ENCODE measurements at places on chromosomes 1 and 21.

DNA sequence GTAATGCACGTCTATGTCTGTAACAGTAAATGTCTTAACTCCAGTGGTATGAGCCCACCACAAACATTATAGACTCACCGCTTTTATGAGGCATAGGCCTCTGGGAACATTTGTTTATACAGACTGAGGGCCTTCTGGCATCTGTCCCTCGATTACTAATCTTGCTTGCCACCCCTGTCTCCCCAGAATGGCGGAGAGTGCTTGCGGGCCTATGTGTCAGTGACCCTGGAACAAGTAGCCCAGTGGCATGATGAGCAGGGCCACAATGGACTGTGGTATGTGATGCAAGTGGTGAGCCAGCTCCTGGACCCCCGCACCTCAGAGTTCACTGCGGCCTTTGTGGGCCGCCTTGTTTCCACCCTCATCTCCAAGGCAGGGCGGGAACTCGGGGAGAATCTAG is 18.3 kb upstream of the SHISA4 start:
- no peak for DNase-seq

DNA sequence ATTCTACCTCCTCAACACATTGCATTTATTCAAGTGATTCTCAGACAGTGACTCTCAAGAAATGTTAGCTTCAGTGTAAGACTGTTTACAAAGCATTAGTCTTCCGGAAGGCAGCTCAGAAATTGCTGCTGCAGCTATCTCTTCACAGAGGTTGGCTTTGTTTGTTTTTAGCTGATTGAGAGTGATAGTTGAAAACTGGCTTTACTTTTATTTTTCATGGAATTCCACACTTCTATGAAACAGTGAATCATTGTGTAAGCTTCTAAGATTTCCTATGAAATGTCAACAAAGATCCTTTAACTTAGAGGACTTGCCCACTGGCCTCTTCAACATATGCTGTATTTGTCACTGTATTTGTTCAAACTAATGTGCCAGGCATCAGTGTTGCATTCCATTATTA is 121.3 kb downstream of the TNNI3K start:
- no peak for DNase-seq

DNA sequence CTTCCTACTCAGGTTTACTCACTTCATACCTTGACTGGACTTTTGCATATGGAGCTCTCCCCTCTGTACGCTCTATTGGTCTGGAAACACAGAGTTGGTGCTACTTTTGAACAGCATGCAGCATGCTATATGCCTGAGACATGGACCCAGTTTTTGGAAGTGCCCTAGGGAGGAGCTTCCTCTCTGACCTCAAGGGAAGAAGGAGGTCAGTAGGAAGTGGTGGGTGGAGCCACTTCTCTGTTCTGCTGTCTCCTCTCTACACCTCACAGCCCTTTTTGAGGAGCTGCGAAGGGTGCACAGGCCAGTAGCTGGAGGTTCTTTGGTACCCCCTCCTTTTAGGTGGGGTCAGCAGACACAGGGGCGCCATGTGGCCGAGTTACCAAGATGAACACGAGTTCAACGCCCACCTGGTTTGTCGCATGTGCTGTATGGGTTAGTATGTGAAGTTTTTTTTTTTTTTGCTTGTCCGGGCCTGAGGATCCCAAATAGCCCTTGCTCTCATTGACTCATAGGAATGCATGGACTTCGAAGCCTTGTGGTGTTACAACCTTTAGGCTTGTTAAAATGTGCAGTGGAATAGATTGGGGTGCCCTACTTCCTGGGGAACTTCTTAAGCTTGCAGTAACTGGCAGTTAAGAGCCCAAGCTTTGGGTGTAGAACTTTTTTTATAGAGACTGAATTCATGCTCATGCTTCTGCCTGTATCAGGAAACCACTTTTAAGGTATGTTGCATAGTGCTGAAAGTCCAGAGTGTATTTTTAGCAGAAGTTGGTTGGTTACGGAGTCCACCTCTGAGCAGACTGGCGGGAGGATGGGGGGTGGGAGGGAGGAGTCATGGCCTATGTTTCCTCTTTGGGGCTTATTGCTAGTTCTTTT is 10.7 kb downstream of the MACF1 start:
- DNase-seq, result no peak

GRCh38 chr21:28959367-28960099 is 33.1 kb downstream of the LTN1 start:
- DNase-seq, result no peak

DNA sequence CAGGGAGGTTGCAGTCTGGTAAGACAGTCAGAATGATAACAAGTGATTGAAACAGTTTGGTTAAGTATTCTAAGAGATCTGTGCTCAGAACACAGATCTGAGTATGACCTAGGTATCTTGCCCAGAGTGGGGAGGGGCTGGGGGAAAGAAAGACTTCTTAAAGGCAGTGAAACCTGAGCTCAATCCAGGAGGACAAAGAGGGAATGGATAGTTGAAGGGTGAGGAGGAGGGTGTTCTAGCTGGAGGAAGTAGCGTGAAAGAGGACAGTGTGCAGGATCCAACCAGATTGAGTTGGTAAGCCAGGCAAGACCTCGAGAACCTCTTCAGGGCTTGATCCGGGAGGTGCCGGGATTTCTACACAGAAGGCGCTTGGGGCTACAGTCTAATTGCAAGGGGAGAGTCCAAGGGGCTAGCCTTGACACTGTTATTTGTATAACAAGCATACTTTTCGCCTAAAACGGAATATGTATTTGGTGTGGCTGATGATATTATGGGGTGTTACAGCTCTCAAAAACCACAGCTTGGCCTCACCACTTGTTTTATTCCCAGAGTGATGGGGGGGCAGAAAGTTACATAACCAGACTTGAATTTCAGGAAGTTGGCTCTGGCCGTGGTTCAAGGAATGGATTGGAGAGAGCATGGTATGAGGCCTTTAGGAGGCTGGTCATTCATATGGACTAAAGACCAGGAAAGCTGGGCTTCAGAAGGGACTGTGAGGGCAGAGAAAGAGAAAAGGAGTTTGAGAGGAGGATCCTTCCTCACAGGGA is 19.1 kb downstream of the RCSD1 start:
- DNase-seq, result no peak

GRCh38 chr1:100299521-100300222 is 33.7 kb downstream of the RTCA start:
- no peak for DNase-seq

- no peak for DNase-seq
These were observed 414.6 kb downstream of the LRRIQ3 start for GRCh38 chr1:73783352-73783751.

- no peak for DNase-seq
These were observed 36.1 kb upstream of the TTC22 start for GRCh38 chr1:54837002-54837853.

GRCh38 chr1:174839211-174839610 is 160.5 kb upstream of the CACYBP start:
- DNase-seq, result no peak

DNA sequence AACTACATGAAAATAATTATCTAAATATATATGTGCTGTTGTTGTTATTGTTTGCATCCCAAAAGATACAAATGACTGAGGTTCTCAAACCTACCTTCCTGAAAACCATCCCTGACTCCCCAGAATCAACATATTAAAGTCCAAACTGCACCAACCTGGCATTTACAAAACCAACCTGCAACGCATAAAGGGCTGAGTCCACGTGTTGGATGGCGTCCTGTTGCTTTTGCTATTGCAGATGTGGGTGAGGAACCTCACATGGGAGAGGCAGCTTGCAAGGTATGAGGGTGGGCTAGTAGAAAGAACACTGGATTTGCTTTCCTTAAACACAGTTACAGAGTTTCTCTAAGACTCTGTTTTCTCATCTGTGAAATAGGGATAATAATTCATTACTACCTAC is 1.5 kb upstream of the C8B start:
- no peak for DNase-seq

DNA sequence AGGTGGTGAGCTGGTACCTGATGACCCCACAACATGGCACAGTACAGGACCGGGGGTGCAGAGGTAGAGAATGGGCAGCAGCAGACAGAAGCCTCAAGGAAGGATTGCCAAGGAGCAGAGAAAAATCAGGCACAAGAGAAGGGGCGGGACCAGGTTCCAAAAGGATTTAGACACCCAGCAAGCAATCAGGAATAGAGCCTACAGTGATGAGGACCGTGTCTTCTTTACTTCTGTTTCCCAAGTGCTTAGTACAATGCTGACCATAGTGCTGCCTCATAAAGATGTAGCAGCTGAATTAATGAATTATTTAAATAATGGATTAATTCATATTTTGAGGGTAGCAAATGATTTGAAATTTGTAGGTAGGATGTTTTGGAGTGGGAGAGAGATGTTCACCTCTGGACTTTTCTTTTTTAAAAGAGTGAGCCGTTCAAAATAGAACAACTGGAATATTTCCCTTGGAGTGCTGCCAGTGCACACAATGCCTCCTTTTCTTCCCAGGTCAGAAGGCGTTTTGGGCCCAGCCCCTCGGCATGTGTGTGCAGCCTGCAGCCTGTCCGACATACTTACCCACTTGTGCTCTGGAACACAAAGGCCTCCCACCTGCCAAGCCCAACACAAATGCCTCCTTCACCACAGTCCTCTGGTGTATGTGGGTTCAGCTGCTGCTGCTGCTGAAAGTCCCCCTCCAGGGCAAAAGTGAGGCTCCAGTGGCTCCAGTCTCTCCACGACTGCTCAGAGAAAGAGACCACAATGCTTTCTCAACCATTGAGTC is 19.6 kb downstream of the KANK4 start:
- DNase-seq, result no peak

- peak; percentile 76 for DNase-seq
These were observed 941 bp downstream of the ELAVL4 start for GRCh38 chr1:50109647-50110075.

DNA sequence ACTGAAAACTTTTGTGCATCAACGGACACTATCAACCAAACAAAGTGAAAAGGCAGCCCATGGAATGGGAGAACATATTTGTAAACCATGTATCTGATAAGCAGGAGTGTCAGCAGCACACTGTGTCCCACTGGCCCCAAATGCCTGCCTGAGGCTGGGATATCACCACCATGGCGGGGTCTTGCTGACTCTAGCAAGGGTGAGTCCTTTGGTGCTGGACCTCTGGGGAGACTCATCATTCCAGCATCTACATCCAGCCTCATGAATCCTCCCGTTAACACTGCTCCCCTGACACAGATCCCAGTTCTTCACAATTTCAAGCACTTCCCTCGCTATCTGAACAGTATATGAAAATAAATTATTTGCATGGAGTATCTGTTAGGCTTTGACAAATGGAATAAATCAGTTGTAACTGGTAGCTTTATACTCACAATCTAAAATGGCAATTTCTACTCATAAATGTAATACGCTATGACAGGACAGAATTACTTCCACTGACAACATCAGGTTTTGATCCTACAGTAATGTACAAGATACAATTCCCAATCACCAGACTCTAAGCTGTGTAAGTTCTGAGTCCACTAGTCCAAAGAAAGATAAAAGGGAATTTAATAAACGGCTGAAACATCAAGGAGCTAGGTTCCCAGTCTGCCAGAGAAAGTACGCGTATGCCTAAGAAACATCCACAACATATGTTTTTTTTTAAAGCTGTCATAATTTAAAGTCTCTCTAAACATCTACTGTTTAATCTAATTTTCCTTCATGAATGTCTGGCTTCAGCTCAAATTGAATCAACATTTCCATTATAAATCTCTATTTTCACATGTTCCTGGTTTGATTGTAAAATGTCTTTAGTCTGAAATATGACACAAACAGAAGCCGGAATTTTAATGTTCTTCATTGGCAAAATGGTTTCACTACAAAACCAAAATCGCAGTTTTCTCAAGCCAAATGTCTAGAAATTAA is 95.1 kb downstream of the SIPA1L2 start:
- DNase-seq, result no peak

- DNase-seq, result no peak
These were observed 174.7 kb downstream of the ADGRL4 start for GRCh38 chr1:78831731-78832360.

DNA sequence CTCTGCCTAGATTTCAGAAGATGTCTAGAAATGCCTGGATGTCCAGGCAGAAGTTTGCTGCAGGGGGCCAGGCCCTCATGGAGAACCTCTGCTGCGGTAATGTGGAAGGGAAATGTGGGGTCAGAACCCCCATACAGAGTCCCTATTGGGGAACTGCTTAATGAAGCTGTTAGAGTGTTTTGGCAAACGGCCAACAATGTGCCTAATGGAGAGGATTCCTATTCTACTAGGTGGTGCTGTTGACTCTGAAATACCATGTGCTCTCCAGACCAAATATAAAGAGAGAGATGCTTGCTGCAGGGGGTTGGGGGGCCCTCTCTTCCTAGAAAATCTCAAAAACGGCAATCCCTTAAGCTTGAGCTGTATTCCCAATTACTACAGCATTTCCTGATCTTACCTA is 57.1 kb upstream of the DR1 start:
- no peak for DNase-seq

- no peak for DNase-seq
These were observed 440.8 kb downstream of the NPHP4 start for GRCh38 chr1:5551274-5551975.

GRCh38 chr1:15226388-15227255 is 20.4 kb upstream of the FHAD1 start:
- no peak for DNase-seq

DNA sequence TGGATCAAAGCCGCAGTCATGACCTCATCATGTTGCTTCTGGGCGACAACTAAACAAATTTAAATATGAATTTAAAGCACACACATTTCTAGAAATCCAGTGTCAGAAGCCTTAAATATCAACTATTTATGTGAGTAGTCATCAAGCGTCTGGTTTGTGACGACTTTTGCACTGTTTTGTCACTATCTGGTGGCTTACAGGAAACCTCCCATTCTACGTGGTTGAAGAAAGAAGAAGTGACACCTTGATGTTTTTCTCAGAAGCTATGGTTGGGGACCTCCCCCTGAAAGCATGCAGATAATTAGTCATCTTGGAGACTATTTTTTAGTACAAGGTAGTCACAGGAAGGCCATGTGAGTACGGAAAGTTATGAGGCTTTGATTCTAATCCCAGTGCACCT is 58.5 kb downstream of the TENT5C start:
- DNase-seq, result no peak

Measured in NCI-H2081 treated with DMSO at 0.1 percent for 48 hours (cell line).